ENCODE measurements at places on chromosomes 7 and 10.
A peak's percentile ranks its signal among the peaks of the same experiment; 100 is the strongest.

GRCh38 chr10:114874827-114875411, 53.3 kb downstream of the FHIP2A start:
- DNase-seq: no peak

- DNase-seq: peak; percentile 76
These were observed 54.6 kb downstream of the EEPD1 start for GRCh38 chr7:36207451-36208291.

GRCh38 chr10:7170626-7171322, 240.1 kb downstream of the SFMBT2 start:
- DNase-seq: no peak

- no peak for DNase-seq
These were observed 47.3 kb upstream of the CPXM2 start for GRCh38 chr10:123938890-123939289.

GRCh38 chr7:117564627-117565026, 84.8 kb downstream of the CFTR start:
- DNase-seq: no peak

DNA sequence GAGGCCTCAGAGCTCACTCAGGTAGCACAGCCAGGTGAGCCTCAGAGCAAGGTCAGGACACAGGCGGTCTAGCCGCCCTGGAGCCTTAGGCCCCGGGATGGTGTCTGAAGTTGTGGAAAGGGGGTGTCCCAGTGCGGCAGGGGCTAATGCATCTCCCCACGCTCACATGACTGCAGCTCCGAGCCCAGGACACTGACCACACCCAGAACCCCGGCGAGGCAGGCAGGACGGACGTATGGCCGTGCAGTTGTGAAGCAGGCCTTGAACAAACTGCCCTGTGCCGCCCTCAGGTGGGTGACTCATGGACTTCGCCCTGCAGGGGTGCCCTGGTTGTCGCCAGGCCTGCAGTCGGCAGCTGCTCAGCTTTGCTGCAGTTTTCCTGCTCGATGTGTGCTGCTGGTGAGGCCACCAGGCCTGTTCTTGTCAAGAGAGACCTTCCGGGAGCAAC, 5.0 kb upstream of the PRKAR1B start:
- no peak for DNase-seq

- DNase-seq: no peak
These were observed 38.1 kb upstream of the PRSS1 start for GRCh38 chr7:142711196-142711595.

DNA sequence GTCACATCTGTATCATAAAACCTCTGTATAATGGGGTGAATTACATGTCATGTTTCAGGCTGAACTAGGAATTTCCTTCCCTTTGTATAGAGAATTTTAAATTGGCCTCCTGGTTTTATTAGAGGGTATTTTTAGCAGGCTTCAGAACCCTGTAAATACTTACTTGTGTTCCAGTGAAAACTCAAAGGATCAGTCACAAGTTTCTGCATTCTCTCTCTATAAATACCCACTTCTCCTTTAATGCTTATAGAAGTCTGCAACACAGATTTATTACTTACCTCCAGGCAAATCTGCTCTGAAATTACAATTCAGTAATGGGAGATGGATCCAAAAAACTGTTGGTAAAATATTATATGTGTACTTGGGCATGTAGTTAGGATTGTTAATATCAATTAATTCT, 161.6 kb downstream of the GLI3 start:
- no peak for DNase-seq

- peak; percentile 55 for DNase-seq
These were observed at the start of gene ADAP1 for GRCh38 chr7:954330-955238. TSS of gene ADAP1 (minus strand) at chr7:954680. CDS start at chr7:954477, 203 bp downstream.

DNA sequence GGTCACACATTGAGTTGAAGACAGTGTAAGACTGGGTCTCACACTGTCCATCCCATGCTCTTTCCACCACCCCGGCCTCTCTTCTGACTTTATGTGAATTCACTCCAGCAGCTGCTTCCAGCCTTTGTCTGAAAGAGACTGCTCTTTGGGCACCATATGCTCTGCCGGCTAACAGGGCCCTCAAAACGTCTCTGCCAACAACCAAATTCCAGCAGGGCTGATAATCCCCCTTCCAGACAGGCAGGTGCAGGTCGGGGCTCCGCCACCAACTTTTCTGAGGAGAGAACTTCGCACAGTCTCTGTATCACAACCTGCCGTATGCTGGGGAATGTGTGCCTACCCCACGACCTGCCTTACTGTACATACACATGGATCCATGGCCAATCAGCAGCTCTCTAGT, 64.3 kb downstream of the PLXNA4 start:
- no peak for DNase-seq

GRCh38 chr7:141533149-141533949, 17.9 kb upstream of the AGK start:
- peak; percentile 51 for DNase-seq

DNA sequence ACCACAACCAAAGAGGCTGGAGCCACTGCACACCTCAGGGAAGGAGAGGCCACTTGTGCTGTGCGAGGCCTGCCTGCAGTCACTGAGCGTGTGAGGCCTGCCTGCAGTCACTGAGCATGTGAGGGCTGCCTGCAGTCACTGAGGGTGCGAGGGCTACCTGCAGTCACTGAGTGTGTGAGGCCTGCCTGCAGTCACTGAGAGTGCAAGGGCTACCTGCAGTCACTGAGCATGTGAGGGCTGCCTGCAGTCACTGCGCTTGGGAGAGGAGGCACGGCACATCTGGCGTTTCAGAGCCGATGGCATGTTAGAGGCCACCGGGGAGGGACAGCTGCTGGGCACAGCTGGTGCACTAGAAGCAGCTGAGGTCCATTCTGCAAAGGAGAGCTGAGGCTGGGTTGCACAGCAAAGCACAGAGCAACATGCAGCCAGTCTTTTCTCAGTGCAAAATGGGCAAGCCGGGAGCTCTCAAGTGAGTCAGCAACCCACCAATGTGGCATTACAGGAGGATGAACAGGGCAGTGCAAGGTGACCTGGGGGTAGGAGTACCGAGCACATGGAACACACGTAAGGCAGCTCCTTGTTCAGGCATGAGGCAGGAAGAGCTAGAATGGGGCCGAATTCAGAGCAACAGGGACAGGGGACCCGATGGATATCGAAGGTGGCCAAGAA, 540.1 kb downstream of the PTPRN2 start:
- no peak for DNase-seq

GRCh38 chr7:33807779-33808482, 97.4 kb upstream of the BMPER start:
- peak; percentile 42 for DNase-seq

DNA sequence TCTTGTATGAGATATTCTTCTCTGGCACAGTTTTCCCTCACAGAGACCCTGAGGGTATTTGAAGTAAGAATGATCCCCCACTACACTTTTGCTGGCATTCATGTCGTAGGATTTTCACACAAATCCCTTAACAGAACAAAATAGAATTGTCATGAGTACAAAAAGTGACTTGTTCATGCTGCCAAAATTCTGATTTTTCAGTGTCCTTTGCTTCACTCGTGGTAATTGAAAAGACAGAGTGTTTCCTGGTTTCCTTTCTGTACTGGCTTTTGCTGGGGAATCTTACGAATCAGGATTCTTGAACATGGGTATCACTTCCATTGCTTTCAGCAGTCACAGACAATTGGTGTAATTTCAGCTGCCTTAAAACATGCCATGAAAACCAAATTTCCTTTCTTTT, 756.3 kb downstream of the REEP3 start:
- DNase-seq: no peak

GRCh38 chr10:4011136-4011812, 226.3 kb upstream of the KLF6 start:
- no peak for DNase-seq

DNA sequence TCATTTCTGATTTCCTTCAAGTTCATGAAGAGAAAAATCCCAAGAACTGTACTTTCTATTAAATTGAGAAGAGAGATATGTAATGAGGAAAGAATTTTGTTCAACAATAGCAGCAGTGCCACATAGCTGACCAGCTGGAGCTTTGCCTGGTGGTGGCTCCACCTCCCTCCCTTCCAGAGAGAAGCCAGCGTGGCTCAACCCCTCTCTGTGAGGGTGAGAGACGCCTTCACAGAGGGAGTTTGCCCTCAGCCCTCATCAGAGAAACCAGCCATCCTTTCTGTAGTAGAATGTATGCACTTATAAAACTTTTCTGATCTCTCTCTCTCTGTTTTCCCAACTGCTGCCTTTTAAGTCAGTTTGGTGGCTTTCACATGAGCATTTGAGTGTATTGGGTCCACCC, 20.5 kb upstream of the COL1A2 start:
- DNase-seq: peak; percentile 67

DNA sequence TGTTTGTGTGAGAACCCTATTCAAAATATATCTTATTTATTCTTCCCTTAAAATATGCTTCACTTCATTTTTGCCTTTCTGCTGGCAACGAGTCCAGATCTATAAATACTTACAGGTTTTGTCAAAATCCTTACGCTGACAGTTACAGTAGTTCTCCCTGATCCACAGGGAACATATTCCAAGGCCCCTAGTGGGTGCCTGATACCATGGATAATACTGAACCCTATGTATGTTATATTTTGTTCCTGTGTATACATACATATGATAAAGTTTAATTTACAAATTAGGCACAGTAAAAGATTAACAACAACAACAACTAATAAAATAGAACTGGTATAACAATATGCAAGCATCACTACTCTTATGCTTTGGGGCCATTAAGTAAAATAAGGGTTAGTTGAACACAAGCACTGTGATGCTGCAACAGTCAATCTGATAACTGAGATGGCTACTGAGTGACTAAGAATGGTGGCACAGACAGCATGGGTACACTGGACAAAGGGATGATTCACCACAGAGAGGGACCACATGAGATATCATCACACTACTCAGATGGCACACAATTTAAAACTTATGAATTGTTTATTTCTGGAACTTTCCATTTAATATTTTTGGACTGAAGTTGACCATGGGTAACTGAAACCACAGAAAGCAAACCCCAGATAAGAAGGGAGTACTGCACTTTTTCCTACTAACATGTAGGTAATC, 29.4 kb upstream of the PCGF5 start:
- peak; percentile 16 for DNase-seq

- no peak for DNase-seq
These were observed 667 bp downstream of the KLLN start for GRCh38 chr10:87862679-87863052.

GRCh38 chr7:32957326-32958045, at the start of gene FKBP9:
TSS of gene FKBP9 (plus strand) at chr7:32957440. CDS start at chr7:32957574, 134 bp downstream.
- peak; percentile 96 for DNase-seq

DNA sequence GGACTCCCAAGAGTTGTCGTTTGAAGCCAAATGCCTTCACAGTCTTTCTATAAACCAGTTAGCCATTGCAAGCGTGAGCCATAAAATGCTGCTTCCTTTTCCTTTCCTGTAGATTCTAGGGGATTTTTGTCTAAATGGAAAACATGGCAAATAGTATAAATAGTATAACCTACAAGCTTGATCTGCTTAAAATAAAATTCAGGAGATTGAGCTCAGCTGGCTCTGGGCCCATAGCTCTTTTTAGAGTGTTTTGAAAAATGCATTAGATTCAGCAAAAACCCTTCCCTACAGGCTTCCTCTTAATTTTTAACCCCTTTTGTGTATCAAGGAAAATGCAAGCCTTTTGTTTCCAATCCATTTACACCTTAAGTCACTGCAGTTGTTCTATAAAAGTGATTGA, 190.1 kb upstream of the GDF10 start:
- no peak for DNase-seq

GRCh38 chr7:100892364-100893317, 3.0 kb downstream of the ACHE start:
- DNase-seq: no peak
